NCI-H187 (cell line): ENCODE measurements at places on chromosomes 12 and 14.

- no peak for DNase-seq
Observed at GRCh38 chr14:92703516-92703915, 44.9 kb downstream of the LGMN start.

- DNase-seq: no peak
Observed at GRCh38 chr12:79275631-79276030, 411.1 kb downstream of the SYT1 start.

- DNase-seq: no peak
Observed at GRCh38 chr12:120468821-120469449, 613 bp downstream of the SRSF9 start.

GRCh38 chr14:24690492-24690891, 56.5 kb upstream of the GZMB start:
- DNase-seq: no peak

GRCh38 chr12:17528394-17528793, 561.6 kb downstream of the RERGL start:
- no peak for DNase-seq

- DNase-seq: no peak
Observed at GRCh38 chr12:50734409-50735263, 29.3 kb upstream of the ATF1 start.

DNA sequence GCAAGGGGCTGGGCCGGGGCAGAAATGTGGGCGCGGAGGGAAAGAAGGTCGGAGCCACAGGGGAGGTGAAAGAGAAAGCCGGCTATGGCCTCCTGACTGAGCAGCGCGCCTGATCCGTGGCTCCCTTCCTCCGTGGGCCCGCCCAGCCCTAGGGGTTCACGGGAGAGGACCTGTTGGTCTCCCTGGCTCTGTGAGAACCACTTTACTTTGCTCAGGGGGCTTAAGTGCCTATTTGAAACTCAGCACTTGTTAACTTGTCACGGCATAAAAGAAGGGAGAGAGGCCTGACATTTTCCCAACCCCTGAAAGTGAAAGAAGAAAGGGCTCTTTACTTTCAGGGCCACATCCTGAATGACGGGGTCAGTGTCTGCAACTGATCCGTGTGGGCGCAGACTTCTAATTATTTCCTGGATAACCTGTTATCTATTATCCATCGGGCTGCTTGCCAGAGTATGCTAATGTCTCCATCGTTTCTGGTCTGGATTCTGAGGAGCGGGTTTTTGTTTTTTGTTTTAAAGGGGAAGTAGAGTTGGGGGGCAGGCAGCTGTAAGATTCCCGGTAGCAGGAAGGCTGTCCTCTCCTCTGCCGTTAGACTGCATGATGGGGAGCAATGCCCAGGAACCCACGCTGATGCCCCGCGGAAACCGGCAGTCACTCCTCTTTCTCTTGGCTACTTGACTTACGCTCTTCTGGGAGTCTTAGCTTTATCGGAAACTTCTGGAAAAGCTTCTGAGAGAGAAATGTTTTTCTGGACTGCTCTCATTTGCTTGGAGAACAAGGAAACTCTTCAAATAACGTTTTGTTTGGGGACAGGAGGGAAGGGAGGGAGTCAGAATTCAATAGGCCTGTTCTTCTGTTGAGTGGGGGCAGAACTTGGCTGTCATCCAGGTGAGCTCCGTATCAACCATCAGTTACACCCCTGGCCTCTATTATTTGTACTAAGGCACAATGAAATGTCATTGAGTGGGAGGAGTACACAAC, 127.7 kb upstream of the MAX start:
- peak; percentile 80 for DNase-seq

DNA sequence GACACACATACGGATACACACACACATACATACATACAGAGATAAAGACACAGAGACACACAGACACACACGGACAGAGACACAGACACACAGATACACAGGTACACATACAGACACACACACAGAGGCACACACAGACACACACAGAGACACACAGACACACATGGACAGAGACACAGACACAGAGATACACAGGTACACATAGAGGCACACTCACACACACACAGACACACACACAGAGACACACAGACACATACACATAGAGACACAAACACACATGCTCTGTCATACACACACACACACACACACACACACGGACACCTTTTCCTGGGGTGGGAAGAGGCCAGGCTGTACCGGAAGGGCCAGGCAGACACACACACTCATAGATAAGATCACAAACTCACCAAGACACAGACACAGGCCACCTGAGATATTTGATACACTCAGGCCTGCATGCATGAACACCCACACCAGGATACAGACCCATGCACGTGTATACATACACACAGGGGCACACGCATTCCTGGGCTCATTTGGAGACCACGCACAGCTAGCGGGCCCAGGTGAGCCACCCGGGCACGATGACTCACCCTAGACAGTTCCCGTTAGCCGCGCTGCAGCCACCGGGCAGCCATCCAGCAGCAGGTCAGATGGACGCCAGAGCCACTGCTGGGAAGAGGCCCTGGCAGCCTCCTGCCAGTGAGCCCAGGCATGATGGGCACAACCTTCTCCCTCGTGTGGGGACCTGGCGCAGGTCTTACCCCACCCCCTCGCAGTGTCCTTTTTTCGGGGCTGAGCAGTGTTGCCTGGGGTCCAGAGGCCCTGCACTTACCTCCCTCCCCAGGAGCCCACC, 1.8 kb upstream of the AHNAK2 start:
- DNase-seq: no peak

DNA sequence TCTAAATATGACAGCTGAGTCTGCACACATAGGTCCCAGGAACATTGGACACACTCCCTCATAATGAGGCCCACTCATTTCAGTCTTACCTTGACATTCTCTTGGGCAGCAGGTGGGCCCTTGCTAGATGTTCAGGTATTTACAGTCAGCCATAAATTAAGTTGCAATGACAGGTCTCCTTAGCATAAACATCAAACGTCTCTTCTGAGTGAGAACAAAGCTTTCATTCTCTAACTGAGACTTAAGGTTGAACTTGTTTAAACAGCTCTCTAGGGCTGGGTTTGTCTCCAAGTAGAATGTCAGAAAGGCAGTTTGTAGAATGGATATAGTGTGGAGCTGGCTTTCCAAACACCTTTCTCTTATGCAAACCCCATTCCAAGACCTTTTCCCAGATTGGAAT, 10.3 kb downstream of the ACVR1B start:
- no peak for DNase-seq

GRCh38 chr14:70915415-70915814, 8.2 kb downstream of the PCNX1 start:
- DNase-seq: no peak

GRCh38 chr14:84929834-84930233, 600.1 kb upstream of the FLRT2 start:
- DNase-seq: no peak

- DNase-seq: no peak
Observed at GRCh38 chr12:124213666-124214347, 81.1 kb upstream of the RFLNA start.

GRCh38 chr12:107873223-107873622, 98.7 kb downstream of the ASCL4 start:
- DNase-seq: no peak

DNA sequence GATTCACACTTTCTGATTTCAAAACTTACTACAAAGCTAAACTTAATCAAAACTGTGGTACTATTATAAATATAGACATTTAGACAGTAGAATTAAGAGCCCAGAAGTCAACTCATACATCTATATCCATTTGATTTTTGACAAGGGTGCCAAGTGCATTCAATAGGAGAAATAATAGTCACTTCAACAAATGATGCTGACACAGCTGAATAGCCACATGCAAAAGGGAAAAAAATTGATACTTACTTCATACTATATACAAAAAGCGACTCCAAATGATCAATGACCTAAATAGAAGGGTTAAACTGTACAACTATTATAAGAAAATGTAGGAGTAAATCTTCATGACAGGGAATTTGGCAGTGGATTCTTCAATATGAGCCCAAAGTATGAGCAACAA, 40.7 kb upstream of the SYT10 start:
- DNase-seq: no peak

- no peak for DNase-seq
Observed at GRCh38 chr14:91931478-91932088, 15.9 kb downstream of the FBLN5 start.

DNA sequence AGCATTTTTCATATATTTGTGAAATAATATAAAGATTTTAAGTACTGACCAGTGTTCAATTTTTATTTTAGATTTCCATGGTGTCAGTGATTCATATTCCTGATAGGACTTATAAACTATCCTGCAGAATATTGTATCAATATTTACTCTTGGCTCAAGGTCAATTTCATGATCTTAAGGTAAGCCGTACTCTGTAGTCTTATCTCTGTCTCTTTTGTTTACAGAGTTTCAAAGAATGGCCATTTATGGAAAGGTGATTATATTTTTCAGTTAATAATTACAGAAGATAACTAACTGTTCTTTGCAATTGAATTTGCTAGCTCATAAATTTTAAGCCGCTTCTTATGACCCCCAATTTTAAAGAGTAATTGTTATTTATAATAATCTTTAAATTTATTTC, 27.9 kb downstream of the CGRRF1 start:
- no peak for DNase-seq

DNA sequence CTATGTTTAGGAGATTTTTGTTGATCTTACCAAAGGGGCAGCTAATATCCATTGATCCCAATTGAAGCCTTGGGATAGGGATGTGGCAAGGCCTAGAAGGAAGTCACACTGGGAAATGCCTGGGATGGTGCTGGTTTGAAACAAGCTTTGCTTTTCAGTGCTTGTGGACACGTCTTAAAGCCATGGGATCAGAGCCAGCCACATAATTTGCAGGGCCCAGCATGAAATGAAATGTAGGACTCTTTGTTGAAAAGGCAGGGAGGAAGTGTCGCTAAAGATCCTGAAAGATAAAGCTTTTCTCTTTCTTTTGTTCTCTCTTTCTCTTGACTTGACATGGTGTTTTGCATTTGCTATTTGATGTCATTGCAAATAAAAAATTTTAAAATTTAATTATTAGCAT, 5.0 kb downstream of the TTC9 start:
- no peak for DNase-seq

DNA sequence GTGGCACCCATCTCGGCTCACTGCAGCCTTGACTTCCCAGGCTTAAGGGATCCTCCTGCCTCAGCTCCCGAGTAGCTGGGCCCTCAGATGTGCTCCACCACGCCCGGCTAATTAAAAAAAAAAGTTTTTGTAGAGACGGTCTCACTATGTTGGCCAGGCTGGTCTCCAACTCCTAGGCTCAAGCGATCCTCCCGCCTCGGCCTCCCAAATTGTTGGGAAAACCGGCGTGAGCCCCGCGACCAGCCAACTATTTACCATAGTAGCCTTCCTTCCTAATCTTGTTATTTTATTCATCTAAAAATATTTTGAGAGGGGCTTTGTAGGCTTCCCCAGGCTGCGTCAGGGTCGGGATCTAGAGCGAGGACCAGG, 25.4 kb upstream of the YY1 start:
- no peak for DNase-seq

- DNase-seq: no peak
Observed at GRCh38 chr14:21631084-21631483, 3.7 kb downstream of the OR10G2 start.

GRCh38 chr14:32707742-32708500, 230.8 kb upstream of the NPAS3 start:
- no peak for DNase-seq

- no peak for DNase-seq
Observed at GRCh38 chr12:12538535-12538934, 24.1 kb downstream of the DUSP16 start.

GRCh38 chr14:102262929-102263462, 42.0 kb downstream of the MOK start:
- DNase-seq: no peak

- no peak for DNase-seq
Observed at GRCh38 chr14:68447581-68448251, 345.2 kb downstream of the ZFP36L1 start.

- DNase-seq: no peak
Observed at GRCh38 chr12:52514471-52515318, 5.5 kb downstream of the KRT5 start.

GRCh38 chr12:13701502-13701901, 279.9 kb downstream of the GRIN2B start:
- DNase-seq: no peak

DNA sequence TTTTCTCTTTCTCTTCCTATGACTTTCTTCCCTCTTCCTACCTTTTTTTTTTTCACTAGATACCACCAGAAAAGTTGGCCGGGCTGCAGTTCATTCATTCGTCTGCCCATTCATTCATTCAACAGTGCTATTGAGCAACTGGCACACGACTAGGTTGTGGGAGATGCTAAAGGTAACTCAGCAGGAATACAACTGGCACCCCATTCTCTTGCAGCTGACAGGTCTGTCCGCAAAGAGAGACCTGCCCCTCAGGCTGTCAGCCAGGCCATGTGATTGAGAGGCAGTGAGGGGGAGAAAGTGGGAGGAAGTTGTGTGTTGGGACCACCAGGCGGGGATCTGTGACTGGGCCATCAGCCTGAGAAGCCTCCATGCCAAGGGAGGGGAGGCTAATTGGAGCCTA, 105.2 kb downstream of the TSPAN9 start:
- no peak for DNase-seq

- DNase-seq: no peak
Observed at GRCh38 chr14:70643967-70644366, 2.3 kb downstream of the TTC9 start.

DNA sequence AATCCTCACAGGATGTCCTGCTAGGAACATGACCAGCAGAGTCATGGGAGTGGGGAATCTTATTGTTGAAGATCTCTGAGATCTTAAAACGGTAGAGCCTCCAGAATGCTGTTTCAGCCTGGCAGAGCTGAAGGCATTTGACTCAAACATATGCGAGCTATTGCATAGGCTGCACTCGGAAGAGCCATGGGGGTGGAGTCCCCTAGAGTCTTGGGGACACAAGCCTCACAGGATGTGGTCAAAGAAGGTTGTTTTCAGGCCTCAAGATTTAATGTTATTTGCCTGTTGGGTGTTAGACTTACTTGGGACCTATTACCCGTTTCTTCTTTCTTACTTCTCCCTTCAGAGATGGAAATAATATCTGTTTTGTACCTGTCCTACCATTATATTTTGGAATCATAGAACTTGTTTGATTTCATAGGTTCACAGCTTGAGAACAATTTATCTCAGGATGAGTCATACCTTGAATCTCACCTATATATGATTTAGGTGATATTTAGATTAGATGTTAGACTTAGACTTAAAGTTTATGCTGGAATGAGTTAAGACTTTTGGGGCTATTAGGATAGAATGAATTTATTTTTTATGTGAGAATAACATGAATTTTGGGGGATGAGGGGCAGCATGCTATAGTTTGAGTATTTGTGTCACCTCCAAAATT, 172.2 kb upstream of the ATP2B1 start:
- DNase-seq: no peak

DNA sequence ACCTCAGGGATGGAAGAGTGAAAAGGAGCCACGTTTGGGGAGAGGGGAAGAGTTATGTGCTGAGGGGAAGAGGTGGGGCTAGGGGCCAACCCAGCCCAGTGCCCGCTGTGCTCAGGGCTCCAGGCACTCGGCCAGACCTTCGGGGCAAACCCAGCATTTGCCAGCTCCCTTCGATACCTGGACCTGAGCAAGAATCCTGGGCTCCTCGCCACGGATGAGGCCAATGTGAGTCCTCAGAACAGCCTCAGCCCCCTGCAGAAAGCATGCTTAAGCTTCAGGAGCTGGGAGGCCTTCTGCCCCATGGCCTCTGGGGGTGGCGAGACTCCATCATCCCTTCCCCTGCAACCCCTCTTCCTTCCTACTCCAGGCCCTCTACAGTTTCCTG, 5.0 kb downstream of the CARMIL3 start:
- DNase-seq: no peak
